ENCODE measurements at places on chromosomes 5 and 9. TPM values are rescaled to one million over a fixed set of nuclear protein-coding genes. Genes with fewer than 3 reads are reported as not detected.

IFNA5 gene
- total RNA-seq: not detected

ALDH1B1 gene
- total RNA-seq: 39.3 TPM

TEX48 gene
- 0.68 TPM for total RNA-seq

GRCh38 chr9:71891557-71892189 is 19.3 kb downstream of the ABHD17B start:
- no peak for DNase-seq
- H3K36me3 ChIP-seq: peaks cover 32% of the 10 kb centered on the region

GRCh38 chr9:123769719-123770118 is 160.2 kb downstream of the DENND1A start:
- peaks cover 7% of the 10 kb centered on the region for H3K27me3 ChIP-seq
- no peaks in the 10 kb centered on the region for H3K36me3 ChIP-seq
- peaks cover 2% of the 10 kb centered on the region for H3K4me1 ChIP-seq

GRCh38 chr9:96071076-96071814 is 195.8 kb downstream of the ERCC6L2 start:
- no peak overlapping the region for H3K27ac ChIP-seq
- H3K4me3 ChIP-seq: no peak overlapping the region
- DNase-seq: no peak
- H3K4me1 ChIP-seq: peaks cover 6% of the 10 kb centered on the region
- H3K36me3 ChIP-seq: no peaks in the 10 kb centered on the region

DNA sequence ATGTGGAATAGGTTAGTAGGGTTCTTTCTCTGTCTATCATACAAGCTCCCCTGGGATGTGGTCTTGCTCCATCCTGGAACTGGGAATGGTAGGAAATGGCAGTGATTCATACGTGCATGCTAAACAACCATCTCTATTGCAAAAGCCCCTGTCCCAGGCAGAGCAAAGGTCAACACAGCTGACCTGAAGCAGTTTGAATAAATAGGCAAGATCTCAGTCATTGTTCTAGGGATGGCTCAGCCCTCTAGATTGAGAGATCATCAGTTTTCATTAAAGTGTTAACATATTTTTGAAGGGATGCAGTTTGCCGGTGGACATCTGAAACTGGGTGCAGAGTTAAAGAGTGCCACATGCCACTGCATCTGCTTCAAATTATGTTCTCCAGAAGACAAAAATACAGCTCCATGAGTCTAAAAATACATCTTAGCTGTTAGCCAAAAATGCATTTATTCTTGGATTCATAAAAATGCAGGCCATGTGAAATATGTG is 224.1 kb downstream of the ESM1 start:
- no peak for DNase-seq
- peaks cover 6% of the 10 kb centered on the region for H3K27me3 ChIP-seq
- H3K4me1 ChIP-seq: peaks cover 19% of the 10 kb centered on the region
- no peak overlapping the region for H3K4me3 ChIP-seq

GRCh38 chr9:14788846-14789245 is 66.3 kb upstream of the CER1 start:
- no peak for DNase-seq
- no peak overlapping the region for H3K27ac ChIP-seq
- H3K4me3 ChIP-seq: no peak overlapping the region
- H3K4me1 ChIP-seq: no peaks in the 10 kb centered on the region

GRCh38 chr5:134649163-134649835 is 714 bp downstream of the SEC24A start:
- H3K27ac ChIP-seq: peak overlapping the region; percentile 97
- H3K36me3 ChIP-seq: peaks cover 16% of the 10 kb centered on the region
- DNase-seq: peak; percentile 21
- H3K4me3 ChIP-seq: peak overlapping the region; percentile 88

DNA sequence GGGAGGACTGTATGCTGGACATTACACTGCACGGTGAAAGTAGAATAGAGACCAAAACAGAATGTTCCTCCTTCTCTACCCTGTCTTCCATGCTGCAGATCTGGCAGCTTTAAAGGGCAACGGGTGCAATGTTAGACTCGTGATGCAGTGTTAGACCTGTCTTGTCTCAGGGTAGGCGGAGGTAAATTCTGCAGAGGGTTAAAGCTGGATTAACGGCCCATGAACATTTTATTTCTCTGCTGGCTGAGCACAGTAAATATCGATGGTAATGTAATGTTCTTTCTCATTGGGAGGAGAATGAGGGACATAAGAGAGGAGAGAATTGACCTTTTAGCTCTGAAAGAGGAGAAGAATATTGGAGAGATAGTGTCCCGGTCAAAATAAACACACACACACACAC is 178.9 kb downstream of the NMUR2 start:
- H3K27me3 ChIP-seq: no peaks in the 10 kb centered on the region
- no peak overlapping the region for H3K4me3 ChIP-seq
- DNase-seq: no peak
- H3K36me3 ChIP-seq: no peaks in the 10 kb centered on the region
- H3K27ac ChIP-seq: no peak overlapping the region
- H3K4me1 ChIP-seq: no peaks in the 10 kb centered on the region

DNA sequence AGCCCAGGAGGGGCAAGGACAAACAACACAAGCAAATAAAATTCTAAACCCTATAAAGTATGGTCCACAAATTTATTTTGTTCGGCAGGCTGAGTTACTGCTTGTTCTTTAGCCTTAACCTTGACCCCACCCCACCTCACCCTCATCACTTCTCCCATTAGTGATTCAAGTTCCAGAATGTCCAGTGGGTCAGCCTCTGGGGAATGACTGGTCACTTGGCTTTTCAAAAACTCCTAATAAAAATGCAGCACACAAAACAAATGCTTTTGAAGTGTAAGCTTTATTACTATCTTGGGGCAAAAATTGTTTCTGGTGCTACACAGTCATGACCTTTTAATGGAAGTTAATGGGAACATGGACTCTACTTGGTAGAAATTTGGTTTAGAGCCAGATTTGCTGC is 142.1 kb downstream of the MPDZ start:
- H3K27ac ChIP-seq: no peak overlapping the region
- H3K4me3 ChIP-seq: no peak overlapping the region
- H3K4me1 ChIP-seq: no peaks in the 10 kb centered on the region
- no peaks in the 10 kb centered on the region for H3K36me3 ChIP-seq
- no peak for DNase-seq

- H3K27me3 ChIP-seq: no peaks in the 10 kb centered on the region
- no peak for DNase-seq
- H3K4me1 ChIP-seq: peaks cover 49% of the 10 kb centered on the region
- H3K4me3 ChIP-seq: no peak overlapping the region
- peaks cover 18% of the 10 kb centered on the region for H3K36me3 ChIP-seq
- no peak overlapping the region for H3K27ac ChIP-seq
These were observed 23.7 kb downstream of the SLC22A5 start for GRCh38 chr5:132392978-132393825.

- no peak overlapping the region for H3K27ac ChIP-seq
- no peaks in the 10 kb centered on the region for H3K27me3 ChIP-seq
- no peaks in the 10 kb centered on the region for H3K4me1 ChIP-seq
- H3K36me3 ChIP-seq: no peaks in the 10 kb centered on the region
- no peak for DNase-seq
These were observed 33.3 kb upstream of the RORB start for GRCh38 chr9:74463825-74464224.

- H3K27me3 ChIP-seq: peaks cover 6% of the 10 kb centered on the region
- no peak for DNase-seq
- H3K36me3 ChIP-seq: no peaks in the 10 kb centered on the region
- H3K4me1 ChIP-seq: no peaks in the 10 kb centered on the region
- H3K27ac ChIP-seq: no peak overlapping the region
- no peak overlapping the region for H3K4me3 ChIP-seq
These were observed 550.4 kb downstream of the EBF1 start for GRCh38 chr5:158549311-158549710.
